ENCODE measurements at places on chromosomes 6 and 20. TPM values are rescaled to one million over a fixed set of nuclear protein-coding genes. Genes with fewer than 3 reads are reported as not detected.

The EDN1 gene
- total RNA-seq, result not detected

- no peaks in the 10 kb centered on the region for H3K27me3 ChIP-seq
- H3K4me1 ChIP-seq, result no peaks in the 10 kb centered on the region
Measured at GRCh38 chr20:36819659-36820058, 46.1 kb upstream of the DSN1 start.

DNA sequence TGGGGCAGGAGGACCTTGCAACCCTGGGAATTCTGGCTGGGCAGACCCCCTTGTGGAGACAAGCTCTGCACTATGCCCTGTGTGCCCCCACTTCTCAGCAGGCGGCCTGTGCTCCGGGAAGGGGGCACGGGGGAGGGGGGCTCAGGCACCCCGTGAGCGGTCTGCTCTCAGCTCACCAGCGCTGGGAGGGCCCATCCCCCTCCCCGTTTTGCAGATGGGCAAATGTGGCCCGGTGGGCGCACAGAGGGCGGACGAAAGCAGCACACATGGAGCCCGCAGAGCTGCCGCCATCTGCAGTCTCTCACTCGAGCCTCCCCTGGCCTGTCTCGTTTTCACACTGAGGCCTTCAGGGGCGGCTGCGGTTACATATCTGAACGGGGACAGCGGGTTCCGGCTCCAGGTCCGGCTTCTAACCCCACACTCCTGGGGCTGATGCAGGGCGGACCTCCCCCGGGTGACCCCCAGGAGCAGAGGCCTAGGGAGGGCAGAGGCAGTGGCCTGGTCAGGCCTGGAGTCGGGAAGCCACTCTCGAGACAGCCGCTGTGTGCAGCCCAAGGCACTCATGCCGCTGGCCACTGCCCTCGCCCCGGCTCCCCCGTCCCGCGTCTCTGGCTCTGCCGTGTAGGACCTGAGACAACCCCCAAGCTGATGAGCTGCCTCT, 13.9 kb downstream of the CHRNA4 start:
- H3K4me3 ChIP-seq, result no peak overlapping the region
- no peak for DNase-seq
- no peaks in the 10 kb centered on the region for H3K36me3 ChIP-seq
- no peaks in the 10 kb centered on the region for H3K4me1 ChIP-seq

- H3K4me1 ChIP-seq, result no peaks in the 10 kb centered on the region
- peaks cover 46% of the 10 kb centered on the region for H3K27me3 ChIP-seq
- H3K36me3 ChIP-seq, result no peaks in the 10 kb centered on the region
- no peak overlapping the region for H3K4me3 ChIP-seq
Measured at GRCh38 chr6:117448732-117449485, 23.2 kb upstream of the ROS1 start.

DNA sequence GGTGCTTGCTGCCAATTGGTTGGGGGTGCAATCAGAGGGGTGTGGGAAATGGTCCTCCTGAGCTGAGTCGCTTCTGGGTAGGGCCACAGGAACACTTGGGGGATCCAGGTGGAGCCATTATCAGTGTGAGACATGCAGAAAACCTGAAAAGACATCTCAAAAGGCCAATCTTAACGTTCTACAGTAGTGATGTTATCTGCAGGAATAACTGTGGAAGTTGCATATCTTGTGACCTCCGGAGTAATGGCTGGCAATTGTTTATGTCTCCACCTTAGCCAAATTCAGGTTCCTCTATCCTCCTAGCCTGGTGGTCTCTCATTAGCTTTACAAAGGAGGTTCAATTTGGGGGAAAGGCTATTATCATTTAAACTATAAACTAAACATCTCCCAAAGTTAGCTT, 114.8 kb upstream of the SNX9 start:
- H3K27ac ChIP-seq, result no peak overlapping the region
- no peaks in the 10 kb centered on the region for H3K36me3 ChIP-seq

DNA sequence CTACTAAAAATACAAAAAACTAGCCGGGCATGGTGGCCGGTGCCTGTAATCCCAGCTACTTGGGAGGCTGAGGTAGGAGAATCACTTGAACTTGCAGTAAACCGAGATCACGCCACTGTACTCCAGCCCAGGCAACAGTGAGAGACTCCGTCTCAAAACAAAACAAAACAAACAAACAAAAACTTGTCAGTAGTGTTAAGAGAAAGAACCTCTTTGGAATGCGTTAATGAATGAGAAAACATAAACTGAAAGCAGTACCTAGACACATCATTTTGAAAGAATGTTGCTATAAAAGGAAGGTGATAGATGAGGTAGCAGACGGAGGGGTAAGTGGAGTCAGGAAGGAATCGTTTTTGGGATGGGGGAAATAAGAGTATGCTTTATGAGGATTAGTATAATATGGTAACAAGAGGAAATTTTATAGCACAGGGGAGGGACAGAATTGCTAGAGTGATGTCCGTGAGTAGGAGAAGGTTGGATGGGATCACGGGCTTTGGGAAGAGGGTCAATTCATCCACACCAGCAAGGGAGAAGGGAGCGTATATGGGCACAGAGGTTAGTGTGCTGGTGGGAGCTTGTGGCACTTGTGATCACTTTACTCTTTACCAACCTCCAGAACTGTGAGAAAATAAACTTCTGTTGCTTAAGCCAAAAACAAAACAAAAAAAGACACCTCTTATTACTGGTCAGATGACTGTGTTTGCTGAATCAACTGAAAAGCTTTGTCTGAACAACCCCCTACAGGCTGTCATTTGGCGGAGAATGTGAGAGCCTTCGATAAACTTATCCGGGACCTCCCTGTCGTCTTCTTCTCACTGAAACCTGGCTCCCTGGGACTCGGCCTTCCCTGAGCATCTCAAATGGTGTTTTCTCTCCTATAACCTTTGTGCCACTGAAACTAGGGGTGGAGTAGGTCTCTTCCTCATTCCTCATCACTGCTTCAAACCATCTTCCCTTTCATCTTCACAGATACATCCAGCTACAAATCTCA, 48.9 kb upstream of the TFAP2A start:
- H3K4me1 ChIP-seq, result no peaks in the 10 kb centered on the region
- no peak overlapping the region for H3K27ac ChIP-seq
- H3K4me3 ChIP-seq, result no peak overlapping the region
